ENCODE measurements at places on chromosomes 4 and X.

- no peak for DNase-seq
Measured at GRCh38 chr4:2578106-2578505, 41.7 kb downstream of the FAM193A start.

DNA sequence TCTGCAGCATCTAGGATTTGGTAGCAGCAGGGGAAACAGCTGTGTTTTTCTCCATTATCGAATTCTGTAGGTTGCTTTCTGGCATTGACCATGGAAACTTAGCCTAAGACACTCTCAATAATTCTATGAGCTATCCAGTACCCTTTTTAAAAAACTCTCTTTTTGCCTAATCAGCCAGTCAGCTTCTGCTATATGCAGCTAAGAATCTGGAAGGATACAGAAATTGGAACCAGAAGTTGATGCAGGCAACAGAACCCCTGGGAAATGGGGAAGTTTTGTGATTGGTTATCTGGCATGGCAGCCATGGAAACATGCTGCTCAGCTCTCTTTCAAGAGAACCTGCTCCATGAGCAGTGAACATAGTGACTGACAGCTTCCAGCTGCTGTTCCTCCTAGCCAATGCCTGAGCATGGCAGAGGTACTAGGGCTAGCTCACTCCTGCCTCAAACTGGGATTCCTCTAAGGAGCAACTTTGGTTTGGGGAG, 417.6 kb upstream of the MAOA start:
- DNase-seq = no peak

- DNase-seq = no peak
Measured at GRCh38 chr4:6008092-6008551, 10.1 kb downstream of the C4orf50 start.

DNA sequence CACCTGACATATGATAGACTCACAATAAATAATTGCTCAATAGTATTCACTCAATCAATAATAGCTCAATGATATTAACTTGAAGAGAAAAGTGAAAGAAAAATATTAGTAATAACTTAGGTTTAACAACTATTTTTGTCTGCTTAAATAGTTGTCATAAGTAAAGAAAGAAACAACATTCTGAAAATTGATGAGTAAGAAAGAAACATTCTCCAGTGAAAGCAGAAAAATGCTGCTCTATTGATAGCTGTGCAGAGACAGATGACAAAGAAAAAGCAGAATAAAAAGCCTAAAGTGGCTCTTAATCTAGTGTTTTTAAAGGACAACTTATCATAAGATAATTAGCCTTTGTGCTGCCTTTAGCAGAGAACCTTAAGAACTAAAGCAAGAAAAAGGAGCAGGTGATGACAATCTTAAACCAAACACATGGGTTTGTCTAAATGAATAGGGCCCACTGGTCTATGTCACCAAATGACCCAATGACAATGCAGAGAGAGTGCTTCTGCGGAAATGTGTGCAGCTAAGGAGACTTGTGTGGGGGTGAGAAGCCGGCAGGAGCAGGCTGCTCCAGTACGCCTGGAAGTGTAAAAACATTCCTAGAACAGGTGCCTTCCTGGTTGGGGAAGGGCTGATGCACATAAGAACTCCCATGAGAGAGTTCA, 13.2 kb downstream of the HS3ST1 start:
- no peak for DNase-seq

DNA sequence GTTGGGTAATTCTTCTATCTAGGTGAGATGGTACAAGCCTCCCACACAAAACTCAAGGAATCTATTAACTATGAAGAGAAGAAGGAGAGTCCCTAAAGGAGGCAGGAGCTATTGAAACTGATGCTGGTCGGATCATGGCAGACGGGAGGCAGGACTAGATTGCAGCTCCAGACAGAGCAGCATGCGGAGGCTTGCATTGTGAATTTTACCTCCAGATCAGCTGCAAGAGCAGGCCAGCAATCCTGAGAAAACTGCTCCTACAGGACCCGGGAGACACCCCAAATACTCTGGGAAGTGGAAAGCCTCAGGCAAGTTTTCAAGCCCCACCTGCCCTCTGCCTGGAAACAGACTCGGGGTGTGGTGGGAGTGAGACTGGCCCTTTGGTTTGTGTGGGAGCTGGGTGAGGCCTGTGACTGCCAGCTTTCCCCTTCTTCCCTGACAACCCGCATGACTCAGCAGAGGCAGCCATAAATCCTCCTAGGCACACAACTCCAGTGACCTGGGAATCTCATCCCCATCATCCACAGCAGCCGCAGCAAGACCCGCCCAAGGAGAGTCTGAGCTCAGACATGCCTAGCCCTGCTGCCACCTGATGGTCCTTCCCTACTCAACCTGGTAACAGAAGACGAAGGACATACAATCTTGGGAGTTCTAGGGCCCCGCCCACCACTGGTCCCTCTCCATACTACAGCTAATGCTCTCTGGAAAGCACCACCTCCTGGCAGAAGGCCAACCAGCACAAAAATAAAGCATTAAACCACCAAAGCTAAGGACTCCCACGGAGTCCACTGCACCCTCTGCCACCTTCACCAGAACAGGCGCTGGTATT, 30.9 kb downstream of the GATB start:
- no peak for DNase-seq

- DNase-seq = no peak
Measured at GRCh38 chr4:173242466-173243250, 74.0 kb downstream of the GALNT7 start.

- no peak for DNase-seq
Measured at GRCh38 chr4:166091912-166092510, 219.0 kb downstream of the TLL1 start.

GRCh38 chrX:139246295-139246694, 284.2 kb upstream of the F9 start:
- DNase-seq = no peak

GRCh38 chr4:108762559-108763225, at the start of gene ETNPPL:
Gene ETNPPL, minus strand, starts transcription at chr4:108763053. Its CDS starts 155 bp downstream, at chr4:108762898.
- no peak for DNase-seq

DNA sequence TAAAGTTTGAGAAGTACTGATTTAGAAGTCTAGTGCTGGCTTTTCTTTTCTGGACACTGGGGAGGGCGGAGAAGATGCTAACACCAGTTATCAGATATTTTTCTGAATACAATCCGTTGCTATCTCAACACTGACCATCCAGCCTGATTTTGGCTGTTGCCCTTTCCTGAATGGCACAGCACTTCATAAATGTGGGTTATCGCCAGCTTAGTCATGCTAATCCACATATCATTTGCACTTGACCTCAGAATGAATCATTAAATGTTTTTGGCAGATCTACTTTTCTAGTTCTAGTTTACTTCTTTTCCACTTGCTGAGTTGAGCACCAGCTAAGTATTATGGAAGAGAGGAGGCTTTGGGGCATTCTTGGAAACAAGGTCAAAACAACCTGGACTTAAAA, 60.8 kb upstream of the ESX1 start:
- DNase-seq = no peak

GRCh38 chrX:4028151-4028550, 314.7 kb upstream of the PRKX start:
- DNase-seq = no peak

GRCh38 chr4:82839624-82840023, 41.0 kb upstream of the SCD5 start:
- no peak for DNase-seq

DNA sequence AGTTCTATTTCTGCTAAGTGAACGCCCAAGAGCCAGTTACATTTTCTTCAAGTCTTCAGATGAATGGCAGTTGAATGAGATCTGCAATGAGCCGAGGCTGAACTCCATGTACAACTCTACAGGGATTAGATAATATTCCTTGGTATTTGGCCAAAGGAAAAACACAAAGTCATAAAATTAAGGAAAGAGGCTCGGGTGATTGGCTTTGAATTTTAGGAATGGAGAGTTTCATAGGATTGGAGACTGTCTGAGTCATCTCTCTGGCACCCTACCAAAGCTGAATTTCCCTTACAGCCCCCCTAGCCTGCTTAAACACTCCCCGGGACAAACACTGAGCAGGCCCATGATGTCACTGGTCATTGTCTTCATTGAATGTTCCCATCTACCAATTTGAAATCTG, 188.0 kb upstream of the C1QTNF7 start:
- no peak for DNase-seq

- peak; percentile 77 for DNase-seq
Measured at GRCh38 chrX:131747173-131747572, 203.3 kb downstream of the OR13H1 start.

- no peak for DNase-seq
Measured at GRCh38 chr4:1761130-1761689, 31.9 kb upstream of the FGFR3 start.

- no peak for DNase-seq
Measured at GRCh38 chr4:1792832-1793495, at the start of gene FGFR3. Gene FGFR3, plus strand, starts transcription at chr4:1793293. Its CDS starts 642 bp downstream, at chr4:1793935.

- no peak for DNase-seq
Measured at GRCh38 chrX:47226071-47226470, 6.7 kb upstream of the USP11 start.

Measured in dorsolateral prefrontal cortex (tissue), 122 donors.